CD4-positive, alpha-beta T cell treated with Interleukin-10 for 1 hour (primary cell): ENCODE measurements at places on chromosomes 12 and 14.

- DNase-seq, result no peak
These were observed 9.1 kb downstream of the KRT8 start for GRCh38 chr12:52895726-52896189.

- no peak for DNase-seq
These were observed 87.6 kb upstream of the STRN3 start for GRCh38 chr14:31113794-31114193.

GRCh38 chr12:4221258-4221620 lies 52.3 kb upstream of the CCND2 start:
- DNase-seq, result no peak

DNA sequence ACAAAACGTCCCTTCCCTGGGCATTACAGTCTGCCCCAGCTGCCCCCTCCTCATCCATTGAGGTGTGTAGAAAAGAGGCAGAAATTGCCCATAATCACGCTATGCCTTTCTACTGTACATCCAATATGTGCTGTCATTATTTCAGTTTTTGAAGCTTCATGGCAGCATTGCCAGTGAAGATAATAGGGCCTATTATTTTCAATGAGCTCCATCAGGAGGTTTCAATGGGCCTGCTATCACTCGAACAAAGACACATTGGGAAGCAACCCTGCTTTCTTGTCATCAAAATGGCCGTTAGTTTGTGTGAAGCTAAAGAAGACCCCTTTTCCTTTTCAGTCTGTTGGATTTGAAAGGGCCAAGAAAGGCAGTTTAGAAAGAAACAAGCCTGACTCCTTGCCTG lies 653.8 kb downstream of the NOVA1 start:
- no peak for DNase-seq

- DNase-seq, result no peak
These were observed 94.4 kb downstream of the PRIMA1 start for GRCh38 chr14:93693914-93694313.

GRCh38 chr12:132018193-132018916 lies 68.6 kb downstream of the EP400 start:
- no peak for DNase-seq
